ENCODE measurements at places on chromosomes 12 and 14.

GRCh38 chr12:81759190-81760051 is at the start of gene PPFIA2:
TSS of gene PPFIA2 (minus strand) at chr12:81759350.
- DNase-seq, result no peak

DNA sequence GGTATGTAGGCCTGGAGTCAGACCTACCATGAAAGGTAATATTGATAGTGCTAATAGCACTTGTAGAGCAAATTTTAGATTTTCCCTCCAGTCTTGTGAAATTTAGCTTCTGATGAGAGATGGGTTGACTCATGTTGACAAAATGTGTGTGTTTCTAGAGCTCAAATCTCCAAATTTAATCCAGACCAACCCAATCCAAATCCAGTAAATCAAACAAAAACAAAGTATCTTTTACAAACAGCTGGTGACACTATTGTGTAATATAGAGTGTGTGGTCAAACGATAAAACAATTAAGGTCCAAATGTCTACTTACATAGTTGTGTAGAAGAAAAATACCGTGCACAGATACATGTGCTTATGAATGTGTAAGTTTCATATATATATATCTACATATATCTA is 63.4 kb upstream of the KITLG start:
- DNase-seq, result no peak

- no peak for DNase-seq
These were observed 11.1 kb downstream of the ABCB9 start for GRCh38 chr12:122955156-122955555.

- no peak for DNase-seq
These were observed 118.0 kb upstream of the NPAS3 start for GRCh38 chr14:32820682-32821081.

Data from stimulated activated CD4-positive, alpha-beta T cell treated with anti-CD3 and anti-CD28 coated beads, Interleukin-4, amount 100 ng/mL, for 24 hours (primary cell).